ENCODE measurements at places on chromosomes 12 and 14.
A peak's percentile ranks its signal among the peaks of the same experiment; 100 is the strongest.

- DNase-seq, result no peak
Observed at GRCh38 chr12:103737881-103738280, 103.2 kb downstream of the NT5DC3 start.

DNA sequence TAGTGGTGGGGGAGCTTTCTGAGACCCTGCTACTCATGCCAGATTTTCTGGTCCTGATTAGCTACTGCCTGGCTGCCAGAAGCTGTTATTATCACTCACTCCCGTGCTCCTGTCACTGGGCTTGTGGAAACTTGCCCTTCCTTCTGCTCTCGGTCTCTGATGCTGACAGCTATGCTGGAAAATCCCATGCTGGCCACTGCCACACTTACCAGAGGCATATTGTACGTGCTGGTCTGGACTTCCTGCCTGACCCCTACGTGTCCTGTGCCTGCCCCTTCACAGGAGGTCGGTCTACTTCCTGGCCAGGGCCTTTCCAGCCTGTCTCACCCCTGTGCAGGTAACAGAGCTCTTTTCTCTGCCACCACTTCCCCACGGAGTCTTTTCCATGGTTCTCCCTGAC, 149.4 kb upstream of the PLEKHG7 start:
- DNase-seq, result no peak

GRCh38 chr14:54465654-54466053, 23.1 kb downstream of the GMFB start:
- no peak for DNase-seq

DNA sequence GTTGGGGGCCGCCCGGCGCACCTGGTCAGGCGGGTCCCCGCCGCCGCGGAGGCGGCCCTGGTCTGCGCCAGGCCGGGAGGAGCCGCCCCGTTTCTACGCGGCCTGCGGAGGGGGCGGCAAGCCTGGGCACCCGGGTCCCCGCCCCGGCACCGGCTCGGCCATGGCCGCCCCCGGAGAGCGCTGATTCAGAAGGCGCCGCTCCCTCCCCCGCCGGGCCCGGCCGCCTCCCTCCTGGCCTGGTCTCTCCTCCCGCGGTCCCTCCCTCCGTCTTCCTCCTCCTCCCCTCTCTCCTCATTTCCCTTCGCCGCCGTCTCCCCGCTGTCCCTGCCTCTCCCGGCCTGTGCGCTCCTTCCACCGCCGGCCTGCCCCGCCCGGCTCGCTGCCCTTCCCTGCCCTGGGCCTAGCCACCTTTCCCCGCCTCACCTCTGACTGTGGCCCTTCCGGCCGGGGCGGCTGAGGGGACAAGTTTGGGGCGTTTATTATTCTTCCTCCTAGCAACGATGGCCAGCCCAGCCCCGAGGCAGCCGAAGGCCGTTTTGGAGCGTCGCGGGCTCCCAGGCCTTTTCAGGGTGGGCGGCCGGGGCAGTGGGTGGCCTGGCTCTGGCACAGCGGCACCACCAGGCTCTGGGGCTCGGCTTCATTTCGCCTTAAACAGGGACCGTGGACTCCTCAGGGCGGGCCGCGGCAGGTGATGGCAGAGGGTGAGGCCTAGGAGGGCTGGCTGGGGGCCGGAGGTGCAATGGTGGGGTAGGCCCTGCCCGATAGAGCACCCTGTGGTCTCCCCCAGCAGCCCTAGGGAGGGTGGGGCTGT, 768 bp downstream of the CEP170B start:
- DNase-seq, result peak; percentile 54
